ENCODE measurements at places on chromosomes 1 and 21. TPM values are rescaled to one million over a fixed set of nuclear protein-coding genes. Genes with fewer than 3 reads are reported as not detected.

DNA sequence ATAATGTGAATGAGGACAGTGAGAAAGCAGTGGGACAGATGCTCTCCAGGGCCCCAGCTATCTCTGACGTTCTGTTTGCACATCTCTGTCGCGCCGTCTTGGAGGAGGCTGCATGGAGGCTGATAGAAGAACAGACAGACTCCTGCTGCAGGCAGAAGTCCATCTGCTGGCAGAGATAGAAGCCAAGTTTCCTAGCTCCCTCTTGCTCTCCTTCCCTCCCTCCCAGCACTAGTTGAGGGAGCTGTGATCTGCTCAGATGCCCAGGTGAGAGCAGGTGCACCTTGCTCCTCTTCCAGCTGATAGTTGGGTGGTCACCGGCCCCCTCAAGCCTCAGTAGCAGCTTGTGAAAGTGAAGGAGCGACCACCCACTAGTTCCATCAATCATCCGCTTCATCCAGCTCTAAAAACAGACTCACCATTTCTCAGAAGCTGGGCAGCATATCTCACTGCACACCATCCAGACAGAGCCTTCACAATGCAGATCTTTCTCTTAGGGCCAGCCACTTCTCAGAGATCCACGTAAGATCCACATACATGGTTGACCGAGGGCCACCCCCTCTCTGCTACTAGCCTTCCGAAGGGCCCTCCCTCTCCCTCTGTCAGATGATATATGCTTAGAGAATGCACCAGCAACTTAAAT is 12.9 kb downstream of the LRRN2 start:
- no peaks in the 10 kb centered on the region for H3K27me3 ChIP-seq
- no peaks in the 10 kb centered on the region for H3K4me1 ChIP-seq
- H3K27ac ChIP-seq = no peak overlapping the region
- H3K4me3 ChIP-seq = no peak overlapping the region
- H3K36me3 ChIP-seq = no peaks in the 10 kb centered on the region

DNA sequence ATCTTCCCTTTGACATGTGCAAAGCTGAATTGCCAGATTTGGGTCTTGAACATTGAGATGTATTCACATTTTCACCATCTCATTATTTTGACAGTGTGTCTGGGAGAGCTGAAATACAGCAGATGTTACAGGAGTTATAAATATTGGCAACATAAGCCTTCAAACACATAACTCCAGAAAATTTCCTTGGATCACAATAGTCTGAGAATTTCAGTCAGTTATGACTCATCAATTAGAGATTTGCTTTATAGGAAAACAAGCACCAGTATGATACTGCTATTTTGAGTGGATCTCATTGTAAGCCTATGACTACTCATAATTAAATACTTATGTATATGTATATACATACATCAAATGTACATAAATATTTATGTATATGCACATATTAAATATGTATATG is 1171.8 kb downstream of the AMY1C start:
- H3K4me3 ChIP-seq = no peak overlapping the region
- no peak for DNase-seq
- no peaks in the 10 kb centered on the region for H3K27me3 ChIP-seq

- no peaks in the 10 kb centered on the region for H3K36me3 ChIP-seq
- no peaks in the 10 kb centered on the region for H3K27me3 ChIP-seq
- no peak for DNase-seq
- H3K27ac ChIP-seq = no peak overlapping the region
- H3K4me1 ChIP-seq = no peaks in the 10 kb centered on the region
Observed at GRCh38 chr1:102970496-102971078, 137.7 kb downstream of the COL11A1 start.

DNA sequence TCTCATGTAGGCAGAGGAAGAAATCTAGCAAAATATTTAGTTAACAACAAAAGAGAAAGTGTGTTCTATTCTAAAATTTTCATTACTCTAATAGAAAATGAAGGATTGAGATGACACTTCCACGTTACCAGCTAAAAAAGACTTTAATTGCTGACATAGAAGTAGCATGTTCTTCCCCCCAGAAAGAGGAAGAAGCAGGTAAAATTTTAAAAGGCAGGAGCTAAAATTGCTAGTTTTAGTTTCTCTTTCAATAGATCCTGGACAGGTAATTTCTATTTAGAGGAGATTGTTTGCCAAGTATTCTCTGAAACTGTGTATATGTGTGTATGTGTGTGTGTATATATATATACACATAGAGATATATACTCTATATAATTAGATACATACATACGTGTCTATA is 248.1 kb upstream of the FMN2 start:
- no peaks in the 10 kb centered on the region for H3K36me3 ChIP-seq
- no peaks in the 10 kb centered on the region for H3K27me3 ChIP-seq
- no peak overlapping the region for H3K27ac ChIP-seq
- H3K4me3 ChIP-seq = no peak overlapping the region
- DNase-seq = no peak

DNA sequence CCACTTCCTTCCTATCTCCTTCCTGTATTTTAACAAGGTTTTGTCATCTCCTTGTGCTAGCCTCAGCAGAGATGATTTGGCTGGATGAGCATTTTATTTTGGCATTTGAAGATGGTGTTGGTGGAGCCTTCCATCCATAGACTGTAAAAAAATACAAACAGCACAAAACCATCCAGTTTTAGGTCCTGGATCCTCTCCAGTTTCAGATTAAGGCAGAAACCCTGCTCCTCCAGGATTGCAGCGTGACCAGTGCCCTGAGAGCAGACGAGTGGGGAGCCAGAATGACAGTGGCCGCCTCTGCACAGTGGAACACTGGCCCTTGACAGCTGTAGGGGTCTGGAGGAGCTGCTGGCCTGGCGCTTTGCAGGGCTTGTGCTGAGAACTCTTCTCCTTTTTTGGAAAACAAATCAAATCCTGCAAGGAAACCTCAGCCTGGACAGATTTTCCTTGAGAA is 72.2 kb upstream of the GADD45A start:
- peaks cover 2% of the 10 kb centered on the region for H3K4me1 ChIP-seq
- H3K36me3 ChIP-seq = no peaks in the 10 kb centered on the region
- no peak overlapping the region for H3K4me3 ChIP-seq
- peaks cover 17% of the 10 kb centered on the region for H3K27me3 ChIP-seq
- no peak overlapping the region for H3K27ac ChIP-seq

Gene NHLH2
- total RNA-seq = not detected

DNA sequence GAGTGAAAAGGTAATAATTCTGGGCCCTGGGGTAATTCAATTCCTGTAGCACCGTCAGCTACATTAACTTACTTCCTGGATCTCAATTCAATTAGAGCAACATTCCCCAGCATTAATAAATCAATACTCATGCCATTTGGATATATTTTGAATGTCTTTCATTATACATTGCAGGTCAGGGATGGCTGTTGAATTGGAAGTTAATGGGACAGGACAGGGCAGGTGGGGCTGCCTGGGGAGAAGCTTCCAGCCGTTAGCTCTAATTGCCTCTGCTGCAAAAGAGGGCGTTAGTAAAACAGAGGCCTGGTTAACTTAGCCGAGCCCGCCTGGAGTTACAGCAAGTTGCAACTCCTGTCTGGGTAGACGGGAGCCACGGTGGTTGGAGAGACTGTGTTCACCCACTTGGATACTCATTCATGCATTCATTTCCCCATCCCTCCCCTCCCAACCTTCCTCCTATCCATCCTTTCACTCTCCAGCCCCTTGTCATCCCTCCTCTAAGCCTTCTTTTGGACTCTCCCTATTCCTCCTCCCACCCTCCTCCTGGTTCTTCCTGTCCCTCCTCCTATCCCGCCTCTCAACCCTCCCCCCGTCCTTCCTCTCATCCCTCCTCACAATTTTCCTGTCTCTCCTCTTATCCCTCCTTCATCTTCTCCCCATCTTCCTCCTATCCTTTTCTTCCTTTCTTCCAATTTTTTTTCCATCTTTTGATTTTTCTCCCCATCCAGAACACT is 137.6 kb upstream of the RUNX3 start:
- H3K36me3 ChIP-seq = no peaks in the 10 kb centered on the region
- no peaks in the 10 kb centered on the region for H3K27me3 ChIP-seq
- H3K4me3 ChIP-seq = no peak overlapping the region
- H3K27ac ChIP-seq = no peak overlapping the region

Gene IGSF3
- total RNA-seq = 0.70 TPM

GRCh38 chr1:230518511-230518910 is 92.4 kb upstream of the PGBD5 start:
- no peaks in the 10 kb centered on the region for H3K36me3 ChIP-seq
- peaks cover 22% of the 10 kb centered on the region for H3K27me3 ChIP-seq
- H3K4me3 ChIP-seq = no peak overlapping the region
- no peak overlapping the region for H3K27ac ChIP-seq

DNA sequence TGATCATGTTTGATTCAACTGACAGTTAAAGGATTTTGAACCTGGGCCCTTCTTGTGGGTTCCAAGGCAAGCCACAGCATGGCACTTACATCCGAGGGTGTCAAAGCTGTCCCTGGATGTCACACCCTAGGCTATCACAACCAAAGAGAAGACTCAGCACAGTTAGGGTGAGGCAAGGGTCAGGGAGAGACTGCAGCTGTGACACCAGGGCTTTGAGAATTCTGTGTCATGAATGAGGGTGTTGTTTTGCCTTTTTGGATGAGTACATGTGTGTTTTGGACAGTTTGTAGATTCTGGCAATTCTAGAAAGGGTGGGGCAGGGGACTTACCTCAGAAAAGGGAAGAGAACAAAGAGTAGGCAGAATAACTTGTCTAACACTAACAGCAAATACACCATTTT is 37.8 kb upstream of the ZNF326 start:
- no peak overlapping the region for H3K27ac ChIP-seq
- peaks cover 28% of the 10 kb centered on the region for H3K4me1 ChIP-seq
- H3K27me3 ChIP-seq = peaks cover 4% of the 10 kb centered on the region
- no peak for DNase-seq

DNA sequence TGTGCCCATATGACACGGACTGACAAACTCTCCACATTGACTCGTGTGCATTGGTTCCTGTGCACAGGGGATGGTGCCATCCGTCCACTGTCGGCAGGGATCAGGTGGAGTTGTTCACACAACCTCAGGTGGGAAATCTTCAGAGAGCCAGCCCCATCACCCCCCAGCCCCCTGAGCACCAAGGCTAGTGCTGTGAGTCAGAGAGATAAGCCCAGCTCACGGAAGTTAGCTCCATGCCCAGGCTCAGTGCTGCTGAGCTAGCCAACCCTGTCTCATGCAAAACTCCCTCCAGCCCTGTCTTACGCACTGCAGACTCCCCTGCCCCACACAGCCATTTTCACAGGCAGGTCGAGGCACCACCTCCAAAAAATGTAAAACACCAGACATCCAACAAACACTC is 139.0 kb upstream of the NGF start:
- H3K4me1 ChIP-seq = no peaks in the 10 kb centered on the region
- no peak overlapping the region for H3K27ac ChIP-seq
- H3K36me3 ChIP-seq = no peaks in the 10 kb centered on the region
- no peak for DNase-seq
- peaks cover 9% of the 10 kb centered on the region for H3K27me3 ChIP-seq
- H3K4me3 ChIP-seq = no peak overlapping the region

- peak overlapping the region; percentile 98 for H3K27ac ChIP-seq
- no peaks in the 10 kb centered on the region for H3K27me3 ChIP-seq
- H3K36me3 ChIP-seq = peaks cover 2% of the 10 kb centered on the region
- H3K4me1 ChIP-seq = peaks cover 43% of the 10 kb centered on the region
Observed at GRCh38 chr1:171743081-171743870, 1.4 kb upstream of the VAMP4 start.

- H3K27me3 ChIP-seq = no peaks in the 10 kb centered on the region
- H3K4me3 ChIP-seq = no peak overlapping the region
- H3K27ac ChIP-seq = no peak overlapping the region
- DNase-seq = no peak
- no peaks in the 10 kb centered on the region for H3K36me3 ChIP-seq
Observed at GRCh38 chr1:11541956-11542355, 63.0 kb downstream of the DISP3 start.
